ENCODE measurements at places on chromosomes 12 and 14. TPM values are rescaled to one million over a fixed set of nuclear protein-coding genes. Genes with fewer than 3 reads are reported as not detected.
A peak's percentile ranks its signal among the peaks of the same experiment; 100 is the strongest.

Gene RBM25
- polyA plus RNA-seq = 33.0 TPM

- DNase-seq = peak; percentile 91
- peak overlapping the region; percentile 75 for H3K4me3 ChIP-seq
- peaks cover 72% of the 10 kb centered on the region for H3K4me1 ChIP-seq
- H3K27me3 ChIP-seq = no peaks in the 10 kb centered on the region
- H3K27ac ChIP-seq = peak overlapping the region; percentile 79
- H3K36me3 ChIP-seq = no peaks in the 10 kb centered on the region
These were observed 226.1 kb downstream of the CHST11 start for GRCh38 chr12:104682790-104683279.

DNA sequence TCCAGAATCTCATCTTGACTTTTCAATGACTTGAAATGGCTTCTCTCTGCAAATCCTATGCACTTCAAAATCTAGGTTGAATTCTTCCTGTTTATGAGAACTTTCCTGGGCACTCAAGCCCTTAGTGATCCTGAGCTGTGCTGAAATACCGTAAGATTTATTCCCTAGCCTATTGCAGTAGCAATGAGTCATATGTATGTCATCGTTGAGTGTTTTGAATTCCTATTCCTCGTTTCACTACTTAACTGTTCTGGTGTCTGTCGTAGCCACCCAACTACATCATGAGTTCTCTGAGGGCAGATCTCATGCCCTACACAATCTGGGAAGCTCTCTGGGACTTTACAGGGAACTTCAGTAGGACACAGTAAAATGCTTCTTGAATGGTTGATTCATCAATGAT lies 190.8 kb upstream of the TMEM132C start:
- H3K27ac ChIP-seq = no peak overlapping the region
- DNase-seq = no peak
- no peaks in the 10 kb centered on the region for H3K36me3 ChIP-seq

DNA sequence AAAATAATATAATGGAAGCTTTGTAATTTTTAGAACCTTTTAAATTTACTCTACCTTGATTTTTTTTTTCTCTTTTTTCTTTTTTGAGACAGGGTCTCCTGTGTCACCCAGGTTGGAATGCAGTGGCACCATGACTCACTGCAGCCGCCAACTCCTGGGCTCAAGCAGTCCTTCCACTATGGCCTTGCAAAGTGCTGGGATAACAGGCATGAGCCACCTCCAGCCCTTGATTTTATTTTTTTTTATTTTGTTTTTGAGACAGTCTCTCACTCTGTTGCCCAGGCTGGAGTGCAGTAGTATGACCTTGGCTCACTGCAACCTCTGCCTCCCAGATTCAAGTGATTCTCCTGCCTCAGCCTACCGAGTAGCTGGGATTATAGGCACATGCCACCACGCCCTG lies 65.3 kb upstream of the TRAF3 start:
- no peaks in the 10 kb centered on the region for H3K27me3 ChIP-seq
- no peaks in the 10 kb centered on the region for H3K4me1 ChIP-seq
- H3K36me3 ChIP-seq = peaks cover 32% of the 10 kb centered on the region
- no peak overlapping the region for H3K27ac ChIP-seq
- no peak overlapping the region for H3K4me3 ChIP-seq

DNA sequence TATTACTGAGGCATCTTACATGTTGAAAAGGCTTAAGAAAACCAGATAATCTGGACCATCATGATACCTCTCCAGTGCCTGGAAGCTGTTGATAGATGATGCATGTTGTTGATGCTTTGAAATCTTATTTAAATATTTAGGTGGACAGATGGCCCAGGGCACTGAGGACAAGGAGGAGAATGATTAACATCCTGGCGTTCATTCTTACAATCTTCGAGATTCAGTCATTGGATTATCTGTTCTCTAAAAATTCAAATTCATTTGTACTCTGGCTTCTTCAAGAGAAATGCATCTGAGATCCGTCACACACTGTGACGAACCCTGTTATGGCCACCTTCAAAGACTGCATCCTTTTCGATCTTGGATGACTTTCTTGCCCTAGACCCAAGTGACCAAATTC lies 121.3 kb upstream of the IGF1 start:
- peaks cover 2% of the 10 kb centered on the region for H3K27me3 ChIP-seq
- no peak for DNase-seq
- no peaks in the 10 kb centered on the region for H3K4me1 ChIP-seq
- H3K36me3 ChIP-seq = no peaks in the 10 kb centered on the region
- H3K4me3 ChIP-seq = no peak overlapping the region

Gene RHOF
- polyA plus RNA-seq = 87.7 TPM

GRCh38 chr12:89544681-89545184 lies 18.9 kb upstream of the POC1B start:
- peaks cover 6% of the 10 kb centered on the region for H3K4me1 ChIP-seq
- no peaks in the 10 kb centered on the region for H3K27me3 ChIP-seq
- H3K27ac ChIP-seq = no peak overlapping the region
- H3K36me3 ChIP-seq = no peaks in the 10 kb centered on the region
- no peak overlapping the region for H3K4me3 ChIP-seq
- DNase-seq = no peak

DNA sequence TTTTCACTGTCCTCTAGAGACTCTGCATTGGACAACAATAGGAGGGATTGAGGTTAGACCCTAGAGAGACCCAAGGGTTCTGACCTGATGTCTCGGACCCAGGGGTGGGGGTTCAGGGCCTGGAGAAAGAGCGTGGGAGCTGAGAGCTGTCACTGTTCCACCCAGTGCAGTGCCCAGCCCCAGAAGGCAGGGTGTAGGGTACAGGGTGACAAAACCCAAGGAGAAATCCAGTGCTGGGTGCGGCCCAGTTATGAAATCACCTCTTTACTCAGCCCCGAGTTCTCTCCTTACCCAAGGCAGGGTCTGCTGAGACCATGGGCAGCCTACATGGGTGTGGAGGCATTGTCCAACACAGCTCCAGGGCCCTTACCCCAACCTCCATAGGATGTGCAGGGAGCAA lies 2.6 kb downstream of the AQP2 start:
- H3K4me3 ChIP-seq = no peak overlapping the region

DNA sequence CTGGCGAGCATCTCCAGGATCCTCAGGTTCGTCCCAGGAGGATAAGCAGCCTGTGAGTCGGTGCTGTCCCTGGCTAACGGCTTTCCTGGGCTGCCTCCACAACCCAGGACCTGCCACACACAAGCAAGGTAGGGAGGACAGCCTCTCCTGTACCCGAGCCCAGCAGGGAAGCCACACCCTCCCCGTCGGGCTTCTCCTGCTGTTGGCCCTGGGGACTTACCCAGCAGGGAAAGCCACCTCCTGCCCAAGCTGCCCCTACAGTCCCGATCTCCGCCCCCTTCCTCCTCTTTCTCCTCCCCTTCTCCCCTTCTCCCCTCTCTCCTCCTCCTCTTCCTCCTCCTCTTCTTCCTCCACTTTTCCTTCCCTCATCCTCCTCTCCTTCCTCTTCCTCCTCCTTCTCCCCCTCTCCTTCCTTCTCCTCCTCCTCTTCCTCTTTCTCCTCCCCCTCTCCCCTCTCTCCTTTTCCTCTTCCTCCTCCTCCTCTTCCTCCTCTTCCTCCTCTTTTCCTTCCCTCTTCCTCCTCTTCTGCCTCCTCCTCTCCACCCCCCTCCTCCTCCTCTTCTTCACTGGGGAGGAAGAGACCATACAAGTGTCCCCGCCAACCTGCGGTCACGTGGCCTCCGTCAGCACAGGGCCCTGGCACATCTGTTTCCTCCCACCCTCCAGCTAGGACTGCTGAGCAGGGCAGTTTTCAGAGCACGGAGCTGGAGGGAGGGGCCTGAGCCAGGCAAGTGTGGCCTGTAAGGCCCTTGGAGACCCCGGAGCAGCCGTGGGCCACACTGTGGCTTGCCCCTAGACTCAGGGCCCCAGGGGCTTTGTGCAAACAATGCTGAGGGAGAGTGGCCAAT lies 17.3 kb upstream of the RFLNA start:
- DNase-seq = peak; percentile 10
- no peak overlapping the region for H3K4me3 ChIP-seq
- no peaks in the 10 kb centered on the region for H3K36me3 ChIP-seq
- peaks cover 5% of the 10 kb centered on the region for H3K27me3 ChIP-seq

Gene LUM
- polyA plus RNA-seq = not detected

- no peak overlapping the region for H3K27ac ChIP-seq
- no peaks in the 10 kb centered on the region for H3K27me3 ChIP-seq
- no peak for DNase-seq
- H3K4me3 ChIP-seq = peak overlapping the region; percentile 81
- peaks cover 18% of the 10 kb centered on the region for H3K4me1 ChIP-seq
These were observed 1.1 kb downstream of the GXYLT1 start for GRCh38 chr12:42143452-42144157.
